ENCODE measurements at places on chromosomes 12 and 14.

DNA sequence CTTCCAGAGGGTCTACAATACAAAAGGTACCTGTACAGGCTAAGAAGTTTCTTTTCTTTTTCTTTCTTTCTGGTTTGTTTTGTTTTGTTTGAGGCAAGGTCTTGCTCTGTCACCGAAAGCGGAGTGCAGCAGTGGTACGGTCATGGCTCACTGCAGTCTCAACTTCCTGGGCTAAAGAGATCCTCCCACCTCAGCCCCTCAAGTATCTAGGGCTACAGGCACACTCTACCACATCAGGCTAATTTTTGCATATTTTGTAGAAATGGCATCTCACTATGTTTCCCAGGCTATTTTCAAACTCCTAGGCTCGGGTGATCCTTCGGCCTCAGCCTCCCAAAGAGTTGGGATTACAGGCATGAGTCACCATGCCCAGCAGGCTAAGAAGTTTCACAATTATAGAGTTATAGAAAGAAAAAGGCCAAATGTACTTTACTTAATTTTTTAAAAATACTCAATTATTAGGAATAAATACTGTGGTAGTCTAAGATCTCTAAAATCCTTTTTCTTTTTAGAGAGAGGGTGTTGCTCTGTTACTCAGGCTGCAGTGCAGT, 3.0 kb upstream of the PIGH start:
- DNase-seq, result no peak

GRCh38 chr12:54154681-54155186, 34.1 kb downstream of the SMUG1 start:
- no peak for DNase-seq

GRCh38 chr14:24362241-24362960, 5.6 kb upstream of the NFATC4 start:
- no peak for DNase-seq

GRCh38 chr14:96136371-96137005, 68.2 kb upstream of the BDKRB2 start:
- no peak for DNase-seq

DNA sequence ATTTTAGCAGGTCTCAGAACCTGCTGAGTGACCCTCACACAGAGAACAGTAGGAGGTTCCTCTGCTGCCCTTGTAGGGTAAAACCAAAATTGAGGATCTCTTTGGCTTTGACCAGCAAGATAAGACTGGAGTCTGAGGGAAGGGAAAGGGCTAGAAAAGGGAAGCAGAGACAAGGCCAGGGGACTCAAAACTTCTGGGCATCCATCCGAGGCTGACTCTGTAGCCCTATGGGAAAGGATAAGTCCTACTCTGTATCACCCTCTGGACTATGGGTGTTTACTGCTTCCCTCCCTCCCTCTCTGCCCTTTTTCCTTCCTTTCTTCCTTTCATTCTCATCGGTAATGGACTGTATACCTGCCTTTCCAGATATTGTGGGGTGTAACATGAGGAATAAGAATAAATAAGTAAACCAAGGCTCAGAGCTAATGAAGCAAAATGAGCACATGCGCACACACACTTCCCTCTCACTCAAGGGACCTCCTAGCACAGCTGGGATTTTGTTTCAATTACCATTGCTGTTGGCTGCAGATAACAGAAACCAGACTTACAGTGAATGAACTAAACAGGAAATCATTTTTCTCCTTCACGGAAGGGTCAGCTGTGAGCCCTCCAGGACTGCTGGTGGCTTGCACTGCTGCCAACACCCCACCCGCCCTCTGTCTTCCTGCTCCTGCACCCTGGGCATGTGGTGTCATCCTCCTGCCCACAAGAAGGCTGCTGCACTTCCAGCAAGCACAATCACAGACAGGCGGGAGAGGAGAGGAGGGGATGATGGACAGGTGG, 404.4 kb upstream of the CCDC196 start:
- no peak for DNase-seq

DNA sequence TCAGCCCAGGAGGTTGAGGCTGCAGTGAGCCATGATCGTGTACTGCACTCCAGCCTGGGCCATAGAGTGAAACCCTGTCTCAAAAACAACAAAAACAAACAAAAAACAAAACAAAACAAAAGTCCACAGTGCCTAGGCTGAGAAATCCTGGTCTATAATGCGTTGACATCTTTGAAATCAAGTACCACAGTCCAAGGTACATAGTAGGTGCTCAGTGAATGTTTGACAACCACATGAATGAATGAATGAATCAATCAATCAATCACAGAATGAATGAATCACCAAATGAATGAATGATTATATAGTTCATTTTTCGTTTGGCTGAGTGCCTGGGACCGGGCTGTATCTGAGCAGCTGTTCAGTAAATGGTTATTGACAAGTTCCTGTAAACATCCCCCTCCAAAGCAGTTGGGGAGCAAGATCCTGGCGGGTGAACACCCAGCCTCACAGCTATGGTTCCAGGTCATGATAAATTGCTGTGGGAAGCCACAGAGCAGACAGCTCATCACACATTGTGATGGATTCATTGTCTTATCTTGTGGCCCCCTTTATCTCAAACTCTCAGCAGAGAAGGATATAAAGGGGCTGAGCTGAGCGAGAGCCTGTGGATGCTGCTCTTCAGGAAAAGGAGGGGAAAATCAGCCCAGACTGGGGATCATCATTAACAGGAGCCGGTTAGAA, 30.4 kb upstream of the IFT81 start:
- DNase-seq, result no peak

- DNase-seq, result no peak
These were observed 190.1 kb downstream of the MED13L start for GRCh38 chr12:116087399-116087798.

- no peak for DNase-seq
These were observed 10.1 kb downstream of the LLPH start for GRCh38 chr12:66120477-66120876.
